Prostate gland (tissue), 2 donors: ENCODE measurements at places on chromosomes 3 and 15.

- no peak for DNase-seq
Measured at GRCh38 chr15:69980341-69981059, 117.2 kb downstream of the TLE3 start.

DNA sequence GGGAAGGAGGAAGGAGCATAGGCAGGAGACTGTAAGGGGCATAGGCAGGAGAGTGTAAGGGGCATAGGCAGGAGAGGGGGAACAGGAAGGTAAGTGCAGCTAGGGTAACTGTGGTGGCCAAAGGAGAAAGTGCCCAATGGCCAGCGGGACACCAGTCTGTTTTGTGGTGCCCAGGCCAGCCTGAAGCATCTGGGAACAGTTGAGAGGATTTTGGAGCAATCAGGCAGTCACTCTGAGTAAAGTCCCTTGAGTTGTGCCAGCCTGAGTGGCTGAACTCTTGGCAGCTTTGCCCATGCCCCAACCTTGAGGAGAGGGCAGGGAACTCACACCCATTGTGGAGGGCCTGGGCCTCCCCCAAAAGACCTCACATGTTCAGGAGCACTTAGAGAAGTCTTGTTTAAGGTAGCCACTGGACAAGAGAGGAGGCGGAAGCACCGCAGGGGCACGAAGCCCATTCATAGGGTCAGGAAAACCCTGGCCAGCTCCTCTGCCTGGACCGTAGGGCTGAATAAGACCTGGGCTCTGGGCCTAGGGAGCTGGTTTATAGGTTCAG is 3.5 kb upstream of the TGM5 start:
- no peak for DNase-seq

DNA sequence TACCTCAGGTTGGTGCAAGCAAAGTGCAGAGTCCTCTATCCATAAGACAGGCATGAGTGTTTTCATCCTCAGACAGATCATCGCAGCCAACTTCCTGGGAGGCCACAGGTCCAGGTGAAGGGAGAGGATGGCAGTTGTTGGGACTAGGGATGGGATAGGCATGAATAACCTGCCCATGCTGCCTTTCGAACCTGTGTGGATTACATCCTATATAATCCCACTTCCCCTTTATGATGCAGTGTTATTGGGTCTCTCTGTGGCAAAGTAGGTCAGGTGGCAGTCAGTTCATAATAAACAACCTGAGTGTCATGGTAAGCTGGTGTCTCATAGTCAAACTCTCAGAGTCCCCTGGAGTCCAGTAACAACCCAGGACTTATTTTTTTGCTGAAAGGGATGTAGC is 40.4 kb downstream of the CCR3 start:
- DNase-seq = no peak

- DNase-seq = no peak
Measured at GRCh38 chr3:83946049-83946448, 1012.7 kb upstream of the CADM2 start.

DNA sequence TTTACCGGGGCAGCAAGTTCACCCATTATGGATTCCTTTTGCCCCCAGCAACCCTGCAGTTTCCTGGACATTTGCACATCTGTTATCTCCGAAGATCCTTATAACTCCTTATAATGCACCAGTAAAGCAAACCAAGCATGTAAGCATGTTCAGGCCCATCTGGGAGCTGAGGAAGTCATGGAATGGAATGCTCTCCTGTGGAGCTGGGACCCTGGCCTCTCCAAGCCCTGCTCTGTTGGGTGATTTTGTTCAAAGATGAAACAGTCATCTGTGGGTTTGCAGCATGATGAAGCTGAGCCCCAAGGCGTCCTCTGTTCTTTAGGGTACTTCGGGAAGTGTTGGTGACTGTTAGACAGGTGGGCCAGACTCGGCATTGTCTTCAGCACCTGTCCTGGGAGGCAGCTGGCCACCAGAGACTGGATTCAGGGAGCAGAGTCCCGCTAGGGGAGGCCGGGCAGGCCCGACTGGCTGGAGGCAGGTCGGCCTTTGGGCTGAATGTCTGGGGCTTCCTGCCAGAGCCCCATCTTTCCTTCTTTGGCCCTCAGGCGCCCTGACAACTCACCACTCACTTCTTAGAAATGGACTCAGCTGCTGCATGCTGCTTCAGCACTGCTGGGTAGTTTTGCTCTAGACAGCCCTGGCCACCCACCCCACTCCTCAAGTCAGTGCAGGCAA is 3.9 kb downstream of the DNAH1 start:
- DNase-seq = no peak

- DNase-seq = peak; percentile 29
Measured at GRCh38 chr3:124558991-124559845, 171.0 kb upstream of the UMPS start.

DNA sequence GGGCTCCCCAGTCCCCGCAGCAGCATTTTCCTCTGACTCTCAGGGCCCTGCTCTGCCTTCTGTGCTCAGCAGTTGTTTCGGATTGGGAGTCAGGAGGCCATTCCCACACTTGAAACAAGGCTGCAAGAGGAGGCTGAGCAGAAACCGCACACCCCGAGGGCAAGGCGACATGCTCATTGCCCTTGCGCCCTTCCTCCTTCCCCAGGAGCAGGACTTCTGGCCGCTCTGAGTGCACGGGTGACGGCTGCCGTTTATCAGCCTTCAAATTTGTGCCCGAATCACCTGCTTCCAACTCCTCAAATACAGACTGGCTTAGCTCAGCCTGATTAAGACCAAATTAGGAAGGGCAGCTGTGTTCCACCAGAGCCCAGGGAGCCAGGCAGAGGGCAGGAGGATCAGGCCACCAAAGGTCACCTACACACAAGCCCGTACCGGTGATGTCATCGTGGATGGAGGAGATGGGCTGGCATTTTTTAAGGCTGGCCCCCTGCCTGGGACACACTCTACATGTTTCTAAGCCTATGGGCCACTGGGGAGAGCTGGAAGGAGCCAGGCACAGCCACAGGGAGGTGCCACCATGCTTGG is 38.1 kb downstream of the TM2D3 start:
- DNase-seq = no peak

GRCh38 chr3:196096382-196096953 is 14.6 kb upstream of the TFRC start:
- peak; percentile 68 for DNase-seq

DNA sequence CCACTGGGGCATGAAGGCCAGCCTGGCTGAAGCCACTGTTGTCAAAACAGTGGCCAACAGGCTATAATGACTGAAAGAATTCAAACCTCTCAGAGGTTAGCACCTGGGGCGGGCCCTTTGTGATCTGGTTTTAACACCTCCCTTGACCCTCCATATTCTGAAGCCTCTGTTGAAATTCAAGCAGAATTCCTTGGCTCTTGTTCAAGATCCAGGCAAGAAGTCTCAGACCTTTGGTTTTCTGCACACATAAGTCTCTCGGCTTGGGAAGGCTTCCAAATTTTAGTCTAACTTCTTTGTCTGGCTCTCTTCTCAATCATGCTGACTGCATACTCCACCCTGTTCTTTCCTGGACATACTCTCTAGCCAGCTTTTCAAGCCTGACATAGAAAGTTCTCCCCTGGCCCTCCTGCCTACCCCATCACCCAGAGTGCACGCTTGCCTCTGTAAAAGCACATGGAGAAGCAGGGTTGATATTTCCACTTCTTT is 144.5 kb downstream of the PDZRN3 start:
- no peak for DNase-seq

GRCh38 chr15:31341496-31342195 is 15.0 kb downstream of the KLF13 start:
- DNase-seq = no peak

DNA sequence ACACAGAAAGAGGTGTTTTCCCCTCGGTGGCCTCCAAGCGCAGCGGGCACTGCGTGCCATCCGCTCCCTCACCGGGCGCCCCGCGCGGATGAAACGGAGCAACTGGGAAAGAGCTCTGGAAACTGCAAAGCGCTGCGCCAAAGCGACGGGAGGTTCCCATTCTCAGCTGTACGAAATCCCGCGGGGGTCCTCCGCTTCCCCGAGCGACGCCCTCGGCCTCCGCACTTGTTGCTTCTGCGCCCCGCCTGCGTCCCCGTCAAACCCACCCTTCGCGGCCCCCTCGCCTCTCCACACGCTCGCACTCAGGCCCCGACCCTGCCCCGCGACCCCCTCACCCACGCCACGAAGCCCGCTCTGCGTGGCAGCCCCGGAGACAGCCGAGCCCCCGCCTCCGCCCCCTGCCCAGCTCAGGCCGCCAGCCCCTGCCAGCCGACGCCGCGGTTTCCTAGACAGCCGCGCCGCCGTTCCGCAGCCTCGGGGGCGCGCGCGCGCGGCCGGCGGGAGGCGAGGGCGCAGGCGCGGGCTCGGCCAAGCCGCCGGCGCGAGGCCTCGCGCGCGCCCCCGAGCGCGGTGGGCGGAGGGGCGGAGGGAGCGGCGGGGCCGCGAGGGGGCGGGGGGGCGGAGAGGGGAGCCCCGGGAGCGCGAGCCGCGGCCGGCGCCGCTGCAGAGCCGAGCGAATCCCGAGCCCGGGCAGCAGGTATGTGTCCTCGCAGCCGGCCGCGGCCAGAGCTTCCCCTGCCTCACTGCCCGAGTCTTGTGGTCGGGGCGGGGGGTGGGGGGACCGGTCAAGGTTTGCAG is at the start of gene TMEM266:
TMEM266 (plus strand) TSS at position 666 of the 798 bp plus-strand sequence. CDS start 74,279 bp downstream, outside the sequence.
- DNase-seq = peak; percentile 34

- DNase-seq = peak; percentile 29
Measured at GRCh38 chr3:46612324-46612723, at the start of gene FAM240A. TSS of gene FAM240A (plus strand) at chr3:46612525. CDS start at chr3:46612684, 159 bp downstream.

- no peak for DNase-seq
Measured at GRCh38 chr15:66404532-66404931, 17.8 kb downstream of the MAP2K1 start.

GRCh38 chr15:72182673-72183072 is 14.9 kb downstream of the GRAMD2A start:
- DNase-seq = no peak

- DNase-seq = no peak
Measured at GRCh38 chr15:68152342-68152741, 52.8 kb downstream of the CALML4 start.

DNA sequence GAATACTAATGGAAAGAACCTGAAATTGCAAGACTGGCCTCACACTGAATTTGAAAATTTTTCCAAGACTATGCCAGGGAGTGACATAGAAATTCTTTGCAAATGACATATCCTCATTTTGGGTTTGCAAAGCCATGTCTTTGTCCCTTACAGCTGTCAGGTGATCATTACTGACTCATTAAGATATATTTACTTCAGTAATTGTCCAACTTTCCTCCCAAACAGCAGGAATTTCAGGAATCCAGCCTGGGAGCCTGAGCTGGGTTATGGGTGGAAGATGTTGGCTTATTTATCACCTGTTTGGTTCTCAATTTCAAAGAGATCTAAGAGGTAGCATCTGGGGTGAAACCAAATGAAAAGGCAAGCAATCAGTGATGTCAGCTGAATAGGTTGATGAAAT is 111.6 kb upstream of the ACP3 start:
- DNase-seq = no peak

GRCh38 chr15:99249270-99249841 is at the start of gene TTC23:
TSS of gene TTC23 (minus strand) at chr15:99249581. CDS start at chr15:99228712, 20,869 bp downstream.
- peak; percentile 40 for DNase-seq

DNA sequence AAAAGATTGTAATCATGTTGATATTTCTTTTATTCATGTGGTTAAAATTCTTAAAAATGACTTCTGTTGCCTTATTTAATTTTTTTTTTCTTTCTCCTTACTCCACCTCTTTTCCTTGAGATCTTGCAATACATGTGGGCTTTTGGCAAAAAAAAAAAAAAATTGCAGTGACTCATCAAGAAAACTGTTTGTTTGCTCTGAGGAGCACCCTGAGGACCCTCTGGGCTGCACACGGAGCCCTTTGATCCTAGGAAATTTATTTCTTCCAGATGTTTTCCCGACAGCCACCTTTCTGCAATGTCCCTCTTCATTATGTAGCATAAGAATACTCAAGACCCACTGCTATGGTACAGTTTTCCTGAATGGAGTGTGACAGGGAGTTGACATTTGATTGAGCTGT is 371.7 kb downstream of the ZBTB20 start:
- no peak for DNase-seq

GRCh38 chr3:135853981-135854380 is 111.5 kb upstream of the PPP2R3A start:
- DNase-seq = no peak

- no peak for DNase-seq
Measured at GRCh38 chr3:178485756-178486155, 50.5 kb upstream of the KCNMB2 start.

- no peak for DNase-seq
Measured at GRCh38 chr3:187995043-187995400, 158.9 kb upstream of the LPP start.

- DNase-seq = no peak
Measured at GRCh38 chr15:90074916-90075315, 27.4 kb downstream of the IDH2 start.

GRCh38 chr15:40244961-40245523 is 6.2 kb downstream of the PAK6 start:
- peak; percentile 63 for DNase-seq

DNA sequence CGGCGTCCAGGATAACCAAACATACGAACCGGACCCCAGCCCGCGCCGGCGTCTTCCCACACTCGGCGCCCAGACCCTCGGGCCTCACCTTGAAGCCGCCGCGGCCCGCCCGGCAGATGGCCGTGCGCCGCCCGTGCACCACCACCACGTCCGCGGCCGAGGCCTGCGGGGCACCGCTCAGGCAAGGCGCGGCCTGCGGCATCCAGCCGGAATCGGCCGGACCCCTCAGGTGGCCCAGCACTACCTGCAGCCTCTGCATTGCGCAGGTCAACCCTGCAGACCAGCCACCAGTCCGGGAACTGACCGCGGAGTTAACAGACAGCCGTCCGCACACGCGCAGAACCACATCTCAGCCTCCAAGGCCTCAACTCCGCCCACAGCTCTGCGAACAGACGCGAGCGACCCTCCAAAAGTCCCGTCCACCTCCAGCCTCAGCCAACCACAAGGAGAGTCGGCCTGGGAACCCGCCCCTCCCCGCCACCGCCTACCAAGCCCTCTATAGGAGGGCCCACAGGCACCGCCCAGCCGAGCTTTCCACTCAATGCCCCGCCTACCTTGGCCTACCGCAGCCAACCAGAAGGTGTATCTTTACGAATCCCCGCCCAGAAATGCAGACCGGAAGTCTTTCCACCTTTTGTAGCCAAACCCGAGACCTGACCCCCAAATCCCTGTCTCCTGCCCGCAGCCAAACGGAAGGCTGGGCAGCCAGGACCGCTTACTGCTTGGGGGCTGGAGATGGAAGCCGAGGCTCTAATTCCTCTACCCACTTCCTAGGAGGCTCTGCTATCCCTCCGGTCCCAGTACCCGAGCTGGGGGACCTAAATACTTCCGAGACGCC is at the start of gene ACAA1:
ACAA1 (minus strand) TSS at position 351 of the 838 bp plus-strand sequence; CDS start at position 259, 92 bp downstream.
- peak; percentile 100 for DNase-seq

GRCh38 chr3:10389995-10390394 is 69.1 kb upstream of the SEC13 start:
- no peak for DNase-seq

- no peak for DNase-seq
Measured at GRCh38 chr15:80507638-80508316, 103.6 kb downstream of the ARNT2 start.

DNA sequence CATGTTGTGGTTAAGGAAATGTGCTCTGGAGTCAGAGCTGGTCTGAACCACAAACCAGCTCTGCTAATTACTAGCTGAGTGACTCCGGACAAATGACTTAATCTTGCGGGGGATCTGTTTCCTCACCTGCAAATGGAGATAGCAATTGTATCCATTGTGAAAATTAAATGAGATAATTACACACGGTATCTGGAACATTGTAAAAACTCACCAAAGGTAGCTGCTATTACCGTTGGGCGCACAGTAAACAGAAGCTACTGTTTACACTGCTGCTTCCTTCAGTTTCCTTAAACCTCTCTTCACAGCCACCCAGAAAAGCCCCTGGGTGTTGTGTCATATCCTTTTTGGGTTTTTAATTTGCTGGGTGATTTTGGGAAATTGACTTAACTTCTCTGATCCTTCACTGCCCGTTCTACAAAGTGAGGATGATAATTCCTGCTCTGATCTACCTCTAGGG is 107.8 kb downstream of the MEGF11 start:
- no peak for DNase-seq

- DNase-seq = no peak
Measured at GRCh38 chr3:112092496-112093179, 6.4 kb downstream of the C3orf52 start.
